ENCODE measurements at places on chromosomes 16 and 17.
A peak's percentile ranks its signal among the peaks of the same experiment; 100 is the strongest.

- peak; percentile 86 for DNase-seq
Measured at GRCh38 chr16:75323198-75323597, 71.8 kb upstream of the BCAR1 start.

DNA sequence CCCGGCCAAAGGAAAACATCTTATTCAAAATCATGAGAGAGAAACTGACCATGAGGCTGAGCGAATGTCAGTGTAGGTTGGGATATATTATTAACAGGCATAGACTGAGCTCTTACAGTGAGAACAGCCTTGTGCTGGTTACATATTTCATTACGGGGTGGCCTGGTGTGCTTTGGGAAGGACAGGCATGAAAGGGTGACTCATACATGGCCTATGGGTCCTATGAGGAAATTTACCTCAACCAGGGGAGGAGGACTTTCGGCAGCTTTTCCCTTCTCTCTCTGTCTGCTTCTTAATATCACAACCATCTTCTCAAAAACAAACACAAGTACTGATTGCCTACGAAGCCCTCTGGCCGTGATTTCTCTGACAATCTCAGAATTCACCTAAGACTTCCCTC, 579.1 kb downstream of the CDH13 start:
- DNase-seq, result peak; percentile 16

GRCh38 chr17:61364463-61364846, 35.2 kb upstream of the TBX2 start:
- DNase-seq, result no peak

GRCh38 chr16:75552951-75553350, 3.1 kb downstream of the TMEM231 start:
- DNase-seq, result no peak

DNA sequence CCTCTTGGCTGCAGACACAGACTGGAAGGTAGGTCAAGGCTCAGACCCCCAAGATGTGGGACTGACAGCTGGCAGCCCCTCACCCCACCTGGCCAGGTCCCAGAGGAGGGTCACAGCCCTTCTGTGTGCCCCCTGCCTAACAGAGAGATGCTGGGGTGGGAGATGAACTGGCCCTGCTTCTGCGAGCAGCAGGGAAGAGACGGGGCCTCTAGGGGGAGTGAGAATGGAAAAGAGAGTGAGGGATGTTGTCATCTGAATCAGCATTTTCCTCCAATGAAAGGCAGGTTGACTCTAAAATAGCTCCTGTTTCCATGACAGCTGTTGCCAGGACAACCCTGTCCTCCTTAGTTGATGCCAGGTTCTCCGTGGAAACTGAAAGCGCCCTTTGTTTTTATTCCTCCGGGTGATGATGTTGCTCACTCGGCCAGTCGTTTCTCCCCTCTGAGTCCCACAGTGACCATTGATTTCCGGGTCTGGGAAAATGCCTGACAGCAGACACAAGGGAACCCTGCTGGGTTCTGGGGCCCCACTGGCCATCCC, 4.9 kb upstream of the NDRG4 start:
- peak; percentile 87 for DNase-seq

GRCh38 chr17:61928101-61928436, 287 bp upstream of the INTS2 start:
- no peak for DNase-seq

GRCh38 chr17:79562192-79562930, 48.5 kb downstream of the RBFOX3 start:
- no peak for DNase-seq

GRCh38 chr16:76882105-76882504, 308.9 kb upstream of the MON1B start:
- DNase-seq, result peak; percentile 42

- DNase-seq, result peak; percentile 54
Measured at GRCh38 chr17:81036197-81036941, 1.4 kb downstream of the BAIAP2 start.

DNA sequence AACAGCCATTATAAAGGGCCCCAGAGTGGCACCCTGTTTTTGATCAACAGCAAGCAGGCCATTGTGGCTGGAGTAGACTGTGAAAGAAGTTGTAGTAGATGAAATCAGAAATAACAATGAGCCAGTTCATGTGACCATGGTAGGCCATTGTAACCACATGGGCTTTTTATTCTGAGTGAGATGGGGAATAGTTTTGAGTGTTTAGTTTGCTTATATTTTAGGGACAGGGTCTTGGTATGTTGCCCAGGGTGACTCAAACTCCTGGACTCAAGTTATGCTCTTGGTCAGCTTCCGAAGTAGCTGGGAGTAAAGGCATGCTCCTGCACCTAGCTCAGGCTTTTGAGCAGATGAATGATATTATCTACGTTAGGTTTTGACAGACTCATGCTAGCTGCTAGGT, 12.0 kb downstream of the CBFB start:
- no peak for DNase-seq

DNA sequence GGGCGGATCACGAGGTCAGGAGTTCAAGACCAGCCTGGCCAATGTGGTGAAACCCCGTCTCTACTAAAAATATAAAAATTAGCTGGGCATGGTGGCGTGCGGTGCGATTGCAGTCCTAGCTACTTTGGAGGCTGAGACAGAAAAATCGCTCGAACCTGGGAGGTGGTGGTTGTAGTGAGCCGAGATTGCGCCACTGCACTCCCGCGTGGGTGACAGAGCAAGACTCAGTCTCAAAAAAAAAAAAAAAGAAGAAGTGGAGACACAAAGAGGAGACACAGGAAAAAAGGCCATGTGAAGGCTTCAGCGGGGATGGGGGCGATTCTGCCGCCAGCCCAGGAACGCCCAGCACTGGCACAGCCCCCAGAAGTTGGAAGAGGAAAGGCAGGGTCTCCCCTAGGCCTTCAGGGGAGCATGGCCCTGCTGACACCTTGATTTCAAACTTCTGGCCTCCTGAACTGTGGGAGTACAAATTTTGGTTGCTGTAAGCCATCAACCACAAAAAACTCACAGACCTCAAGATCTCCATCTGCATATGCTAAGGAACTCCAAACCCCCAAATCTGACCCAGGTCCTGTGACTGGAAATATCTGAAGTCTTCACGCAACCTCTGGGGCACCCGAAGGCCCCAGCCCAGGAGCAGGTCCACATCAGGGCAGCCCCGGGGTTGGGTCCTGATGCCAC, 7.0 kb downstream of the SGSH start:
- no peak for DNase-seq

GRCh38 chr16:13143551-13143950, 242.2 kb downstream of the SHISA9 start:
- DNase-seq, result peak; percentile 74

DNA sequence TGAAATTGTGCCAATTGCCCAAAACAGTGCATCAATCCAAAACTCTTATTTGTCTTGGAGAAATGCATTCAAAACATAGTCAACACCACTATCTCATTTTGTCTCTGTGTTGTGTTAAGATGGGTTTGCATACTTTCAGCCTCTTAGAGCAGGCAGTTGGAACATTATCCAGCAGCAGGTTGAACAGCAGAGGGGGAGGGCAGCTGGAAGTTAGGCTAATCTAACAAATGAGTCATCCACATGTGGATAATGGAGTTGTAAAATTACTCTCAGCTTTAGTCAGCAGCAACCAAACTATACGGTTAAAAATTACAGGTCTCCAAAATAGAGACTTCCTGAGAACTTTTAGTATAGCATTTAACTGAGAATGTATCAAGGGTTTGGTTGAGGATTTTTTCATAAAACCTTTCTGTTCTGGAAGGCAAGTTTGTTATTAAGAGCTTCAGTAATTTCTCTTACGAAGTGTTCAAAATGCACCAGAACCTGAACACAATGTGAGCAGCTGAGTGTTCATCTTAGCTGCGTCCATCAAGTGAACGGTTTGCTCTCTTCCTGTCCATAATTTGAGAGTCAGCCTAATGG, 46.3 kb downstream of the PRKCA start:
- DNase-seq, result peak; percentile 76

DNA sequence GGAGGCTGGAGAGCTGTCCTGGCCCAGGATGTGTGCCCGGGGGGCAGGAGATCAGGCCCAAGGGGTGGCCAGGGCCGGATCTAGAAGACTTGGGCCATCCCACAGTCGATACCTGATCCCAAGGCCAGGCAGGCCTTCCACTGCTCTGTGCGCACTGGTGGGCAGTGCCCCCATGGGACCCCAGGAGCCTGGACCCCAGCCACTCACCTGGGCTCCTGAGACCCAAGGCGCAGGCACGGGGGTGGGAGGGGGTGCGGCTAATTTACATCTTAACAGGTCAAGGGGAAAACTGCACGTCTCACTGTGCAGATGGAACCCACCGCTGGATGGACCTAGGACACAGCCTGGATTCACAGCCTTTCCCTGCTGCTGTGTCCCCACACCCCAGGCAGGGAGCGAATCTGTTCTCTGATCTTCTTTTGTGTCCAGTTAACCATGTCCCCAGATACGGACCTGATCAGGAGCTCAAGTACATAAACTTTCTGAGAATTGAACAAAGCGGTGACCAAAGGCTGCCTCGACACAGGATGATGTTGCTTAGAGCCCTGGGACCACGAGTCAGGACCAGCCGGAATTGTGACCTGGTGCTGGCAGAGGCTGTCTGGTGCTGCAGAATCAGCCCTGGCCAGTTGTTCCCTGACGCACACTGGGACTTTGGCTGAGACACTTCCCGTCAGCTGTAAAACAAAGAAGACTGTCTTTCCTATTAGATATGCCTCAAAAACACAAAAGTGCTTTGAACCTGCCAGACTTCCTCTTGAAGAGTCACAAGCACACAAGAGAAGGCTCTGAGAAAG, 60.6 kb downstream of the TNFRSF13B start:
- peak; percentile 11 for DNase-seq

GRCh38 chr17:42284566-42284965, 3.7 kb upstream of the STAT5A start:
- DNase-seq, result no peak

DNA sequence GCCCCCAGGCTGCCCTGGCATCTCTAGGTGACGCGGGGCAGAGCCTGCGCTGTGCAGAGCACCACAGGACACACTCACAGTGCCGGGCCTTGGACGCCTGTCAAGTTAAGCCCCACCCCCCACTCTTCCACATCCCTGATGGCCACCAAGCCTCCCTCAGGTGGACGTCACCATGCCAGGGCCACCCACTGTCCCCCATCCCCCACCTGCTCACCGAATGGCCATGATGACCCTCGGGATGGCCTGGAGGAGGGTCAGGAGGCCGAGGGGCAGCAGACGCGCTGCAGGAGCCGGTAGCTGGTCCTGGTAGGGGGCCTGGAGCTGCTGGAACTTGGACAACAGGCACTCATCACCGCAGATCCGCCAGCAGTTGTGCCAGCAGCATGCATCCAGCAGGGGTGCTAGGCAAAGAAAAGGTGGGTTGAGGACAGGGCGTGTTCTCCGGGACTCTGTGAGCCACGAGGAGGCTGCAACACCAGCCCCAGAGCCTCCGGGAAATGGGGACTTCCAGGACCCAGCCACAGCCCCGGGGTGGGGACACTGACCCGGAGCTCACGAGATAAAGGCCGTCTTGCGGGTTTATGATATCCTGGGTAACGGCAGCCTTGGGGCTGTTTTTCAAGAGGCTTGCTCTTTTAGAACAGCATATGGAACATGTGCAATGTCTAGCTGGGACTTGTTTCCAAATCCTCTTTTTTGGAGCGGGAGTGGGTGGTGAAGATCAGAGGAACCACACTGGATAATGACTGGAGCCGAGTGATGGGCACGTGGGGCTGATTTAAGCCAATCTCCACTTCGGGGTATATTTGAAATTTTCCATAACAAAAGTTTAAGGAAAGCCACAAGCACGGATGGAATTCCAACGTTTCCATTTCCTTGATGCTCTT, 11.4 kb downstream of the C16orf95 start:
- peak; percentile 40 for DNase-seq

- no peak for DNase-seq
Measured at GRCh38 chr17:72916991-72917390, 175.5 kb downstream of the SLC39A11 start.

DNA sequence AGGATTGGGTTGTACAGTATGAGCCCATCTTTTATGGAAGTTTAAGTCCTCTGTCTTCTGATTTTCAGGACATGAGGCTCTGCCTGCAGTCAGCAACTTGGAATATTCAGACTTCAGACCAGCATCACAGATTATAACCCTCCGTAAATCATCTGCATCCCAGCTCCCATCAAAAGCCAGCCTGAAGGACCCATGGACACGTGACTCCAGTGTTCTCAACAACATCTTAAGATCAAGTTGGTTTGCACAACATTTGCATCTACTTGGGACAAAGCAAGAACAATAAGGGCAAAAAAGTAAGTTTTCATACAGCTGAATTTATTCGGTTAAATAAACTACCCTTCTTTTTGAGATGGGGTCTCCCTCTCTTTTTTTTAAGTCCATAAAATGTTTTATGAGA, 12.7 kb downstream of the TMC5 start:
- DNase-seq, result no peak

DNA sequence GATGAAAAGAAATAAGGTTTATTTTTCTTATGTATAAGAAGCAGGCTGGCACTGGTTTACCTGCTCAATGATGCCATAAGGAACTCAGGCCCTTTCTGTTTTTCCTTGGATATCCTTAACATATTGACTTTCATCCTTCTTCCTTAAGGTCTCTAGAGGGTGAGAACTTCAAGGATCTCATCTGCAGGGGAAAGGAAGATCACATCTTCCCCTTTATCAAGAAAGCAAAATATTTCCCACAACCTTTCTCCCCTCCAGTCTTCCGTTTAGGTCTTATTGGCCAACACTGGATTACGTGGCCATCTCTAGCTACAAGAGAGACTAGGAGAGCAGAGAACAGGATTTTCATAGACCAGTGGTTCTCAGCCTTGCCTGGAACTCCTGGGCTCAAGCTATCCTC, 4.2 kb upstream of the TBX4 start:
- no peak for DNase-seq

GRCh38 chr17:77295241-77295853, 154.6 kb downstream of the SEC14L1 start:
- no peak for DNase-seq

DNA sequence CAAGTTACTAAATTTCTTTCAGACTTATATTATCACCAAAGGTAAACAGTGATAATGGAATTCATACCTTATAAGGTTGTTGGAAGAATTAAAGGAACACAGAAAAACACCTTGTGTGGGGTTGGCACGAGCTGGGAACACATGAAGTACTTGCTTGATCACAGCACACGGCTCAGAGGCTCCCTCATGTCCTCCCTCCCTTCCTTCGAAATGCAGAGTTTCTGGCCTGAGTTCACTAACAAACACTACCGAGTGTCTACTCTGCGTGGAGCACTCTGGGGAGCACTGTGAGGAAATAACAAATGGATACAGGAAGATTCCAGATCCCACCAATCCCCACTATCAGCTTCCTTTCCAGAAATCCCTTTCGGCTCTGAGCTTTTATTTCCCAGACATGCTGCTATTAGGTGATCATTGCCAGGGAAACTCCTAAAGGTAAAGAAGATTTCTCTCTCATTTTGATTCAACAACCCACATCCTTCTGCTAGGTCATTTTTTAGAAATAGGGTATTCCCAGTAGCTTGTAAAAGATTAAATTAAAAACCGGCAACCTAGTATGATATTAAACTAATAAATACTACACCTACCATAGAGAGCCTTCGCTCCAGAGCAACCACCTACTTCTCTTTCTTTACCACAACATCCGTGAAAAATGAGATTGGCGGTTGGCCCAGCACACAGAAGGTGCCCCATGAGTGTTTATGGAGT, 6.1 kb upstream of the HNF1B start:
- no peak for DNase-seq

GRCh38 chr16:21009815-21010214, 109.2 kb downstream of the LYRM1 start:
- no peak for DNase-seq

Measured in epithelial cell of esophagus (primary cell).